ENCODE measurements at places on chromosomes 2 and 18. TPM values are rescaled to one million over a fixed set of nuclear protein-coding genes. Genes with fewer than 3 reads are reported as not detected.

Gene FAM124B
- 0.30 TPM for total RNA-seq

Gene AGXT
- not detected for total RNA-seq

Gene EML4
- total RNA-seq = 57.9 TPM

Gene CCL20
- 3.0 TPM for total RNA-seq

Gene CHRNG
- total RNA-seq = not detected

Gene SLC9A4
- total RNA-seq = not detected

Gene CUL3
- total RNA-seq = 65.6 TPM

Gene CAVIN2
- 6.2 TPM for total RNA-seq
